Stimulated activated CD4-positive, alpha-beta T cell treated with anti-CD3 and anti-CD28 coated beads, Interleukin-15, amount 100 ng/mL, for 24 hours (primary cell): ENCODE measurements at places on chromosomes 5 and 9.
A peak's percentile ranks its signal among the peaks of the same experiment; 100 is the strongest.

DNA sequence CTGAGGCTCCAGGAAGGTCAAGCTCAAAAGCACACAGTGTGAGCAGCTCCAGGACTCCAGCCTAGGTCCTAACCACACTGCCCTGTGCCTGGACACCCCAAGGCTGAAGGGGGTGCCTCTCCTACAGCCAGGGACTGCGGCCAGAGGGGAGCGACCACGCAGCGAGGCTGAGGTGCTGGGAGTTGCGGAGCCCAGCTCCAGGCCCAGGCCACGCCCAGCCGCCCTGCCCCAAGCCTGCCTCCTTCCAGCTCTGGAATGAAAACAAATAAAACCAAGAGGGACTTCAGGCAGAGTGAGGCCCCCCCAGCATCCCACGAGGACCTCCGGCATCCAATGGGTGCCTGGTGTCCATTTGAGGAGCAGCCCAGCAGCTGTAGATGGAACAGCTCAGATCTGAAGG is 15.2 kb downstream of the VAV2 start:
- DNase-seq, result no peak

- no peak for DNase-seq
Measured at GRCh38 chr5:165906871-165907270, 2384.6 kb upstream of the WWC1 start.

GRCh38 chr5:176536132-176536901 is 885 bp downstream of the RNF44 start:
- DNase-seq, result peak; percentile 86

GRCh38 chr9:135000647-135001245 is 83.0 kb upstream of the FCN1 start:
- DNase-seq, result no peak

DNA sequence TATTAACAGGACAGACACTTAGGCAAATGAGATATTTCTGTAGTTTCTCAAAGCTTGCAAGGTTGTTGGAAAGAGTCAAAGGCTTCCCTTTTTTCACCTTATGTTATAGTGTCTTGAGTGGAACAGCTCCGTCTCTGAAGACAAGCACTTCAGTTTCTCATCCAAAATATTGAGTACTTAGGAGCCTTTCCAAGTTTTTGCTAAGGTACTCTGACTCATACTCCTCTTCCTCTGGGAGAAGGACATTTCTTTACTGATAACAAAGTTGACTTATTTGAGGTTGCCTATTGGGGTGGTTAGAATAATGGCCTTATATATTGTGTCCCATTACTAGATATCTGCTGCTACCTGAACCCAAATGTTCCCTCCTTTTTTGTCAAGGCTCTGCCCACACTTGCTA is 869.6 kb downstream of the MAT2B start:
- DNase-seq, result no peak

DNA sequence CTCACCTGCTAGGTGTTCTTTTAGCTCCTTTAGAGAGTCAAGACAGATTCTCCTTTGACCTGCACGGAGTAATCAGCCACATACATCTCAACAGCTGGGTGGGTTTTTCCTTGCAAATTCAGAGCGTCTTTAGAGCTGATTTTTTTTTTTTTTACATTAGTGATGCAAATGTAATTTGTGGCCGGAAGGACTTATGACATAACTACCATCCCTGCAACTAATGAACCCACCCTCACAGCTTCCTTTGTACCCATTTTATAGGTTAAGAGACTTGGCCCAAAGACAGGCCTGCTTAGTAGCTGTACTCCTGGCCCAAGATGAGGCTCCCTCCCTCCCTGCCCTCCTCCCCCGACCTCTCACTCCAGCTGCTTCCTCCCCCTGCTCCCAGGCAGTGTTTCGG is 69.9 kb upstream of the NIPAL4 start:
- no peak for DNase-seq

GRCh38 chr5:74502479-74502950 is 138.0 kb downstream of the ENC1 start:
- no peak for DNase-seq

- DNase-seq, result no peak
Measured at GRCh38 chr9:128099231-128099931, 28.1 kb downstream of the PTGES2 start.

DNA sequence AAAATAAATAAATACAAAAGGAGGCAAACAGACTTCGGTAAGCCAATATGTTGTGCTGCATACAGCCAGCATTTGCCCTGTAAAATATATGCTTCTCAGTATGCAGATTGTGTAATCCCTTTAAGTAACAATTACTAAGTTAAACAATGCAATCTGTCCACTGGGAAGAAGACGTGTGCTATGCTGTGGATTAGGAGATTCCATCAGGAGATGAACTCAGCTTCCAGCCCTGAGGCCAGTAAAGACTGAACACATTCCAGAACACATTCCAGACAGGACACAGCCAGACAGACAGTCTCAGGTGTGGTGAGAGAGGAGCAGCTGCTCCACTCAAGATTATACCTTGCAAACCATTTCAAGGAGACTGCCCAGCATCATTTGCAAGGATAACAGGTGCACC is 97.8 kb downstream of the MPDZ start:
- DNase-seq, result no peak

DNA sequence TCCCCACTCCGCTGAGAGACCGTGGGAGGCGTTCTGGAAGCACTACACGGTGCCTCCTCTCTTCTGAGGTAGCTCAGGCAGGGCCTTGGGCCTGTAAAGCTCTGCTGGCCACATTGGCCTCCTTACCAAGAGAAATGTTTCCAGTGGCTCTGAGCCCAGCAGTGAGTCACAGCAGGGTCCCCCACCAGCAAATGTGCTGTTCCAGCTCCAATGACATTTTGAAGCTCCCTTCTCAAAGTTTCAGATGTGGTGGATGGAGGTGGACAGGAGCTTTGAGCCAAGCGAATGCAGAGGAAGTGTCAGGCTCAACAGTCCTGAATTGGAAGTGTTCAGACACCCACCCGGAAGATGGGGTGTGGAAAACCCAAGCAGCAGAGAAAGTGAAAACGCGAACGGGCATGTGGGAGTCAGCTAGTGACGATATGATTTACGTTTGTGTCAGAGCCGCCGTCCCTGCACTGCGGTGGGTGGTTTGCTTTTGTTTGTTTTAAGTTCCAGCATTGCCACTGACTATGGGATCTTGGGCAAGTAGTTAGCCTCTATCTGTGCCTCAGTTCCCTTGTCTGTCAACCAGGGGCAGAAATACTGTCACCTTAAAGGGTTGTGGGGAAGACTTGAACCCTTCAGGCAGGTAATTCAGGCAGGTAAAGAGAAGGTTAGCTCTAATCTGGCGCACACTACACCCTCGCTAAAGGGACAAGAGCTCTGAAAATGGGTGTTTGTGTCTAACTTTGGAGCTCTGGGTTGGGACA is 38.2 kb downstream of the C5orf15 start:
- peak; percentile 85 for DNase-seq

- no peak for DNase-seq
Measured at GRCh38 chr5:124801551-124801950, 55.1 kb upstream of the ZNF608 start.

DNA sequence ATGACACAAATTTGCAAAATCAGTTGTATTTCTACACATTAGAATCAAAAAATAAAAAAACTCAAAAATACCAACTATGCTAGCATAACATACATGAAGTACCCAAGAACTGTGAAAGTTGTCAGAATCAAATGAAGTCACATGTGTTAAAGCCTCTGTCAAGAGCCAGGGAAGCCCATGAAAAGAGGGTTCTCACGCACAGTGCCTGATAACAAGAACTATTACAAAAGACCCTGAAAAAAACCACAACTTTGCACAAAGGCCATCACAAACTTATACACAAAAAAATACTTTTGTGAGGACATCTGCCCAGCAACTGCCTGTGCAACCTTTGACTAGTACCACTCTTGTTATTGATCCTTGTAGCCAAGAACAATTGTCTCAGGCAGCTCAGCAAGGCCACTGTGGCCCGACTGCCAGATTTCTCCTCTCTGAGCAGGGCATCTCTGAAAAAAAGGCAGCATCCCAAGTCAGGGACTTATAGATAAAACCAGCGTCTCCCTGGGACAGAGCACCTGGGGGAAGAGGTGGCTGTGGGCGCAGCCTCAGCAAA is 28.9 kb upstream of the HNRNPA0 start:
- no peak for DNase-seq

DNA sequence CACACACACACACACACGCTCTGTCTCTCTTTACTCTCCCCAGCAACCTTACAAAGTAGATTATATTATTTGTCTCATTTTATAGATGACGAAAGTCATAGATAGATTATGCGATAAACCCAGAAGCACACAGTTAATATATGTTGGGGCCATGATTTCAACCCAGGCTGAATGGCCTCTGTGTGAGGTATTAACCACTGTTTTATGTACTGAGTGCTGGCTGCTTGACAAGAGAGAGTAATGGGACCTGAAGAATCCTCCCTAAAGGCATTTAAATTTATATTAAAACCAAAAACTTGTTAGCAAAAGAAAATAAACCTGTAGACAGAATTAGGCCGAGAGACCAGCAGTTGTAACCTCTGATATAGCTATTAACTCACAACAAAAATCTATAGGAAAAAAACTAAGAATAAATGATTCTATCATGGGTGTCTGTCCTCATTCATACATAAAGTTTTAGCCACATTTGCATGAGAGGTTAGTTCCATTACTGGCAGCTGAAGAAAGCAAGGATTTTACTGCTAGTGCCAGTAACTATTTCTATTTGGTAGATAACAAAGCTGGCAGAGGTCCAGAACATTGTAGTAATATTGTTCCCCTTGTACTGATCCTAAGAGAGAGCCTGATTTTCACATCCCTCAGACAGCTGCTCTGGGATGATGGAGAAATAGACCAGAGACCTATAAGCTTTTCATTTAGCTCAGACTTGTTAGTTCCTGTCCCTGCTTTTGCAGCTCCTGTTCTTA is 250.9 kb downstream of the ADGRV1 start:
- DNase-seq, result no peak

DNA sequence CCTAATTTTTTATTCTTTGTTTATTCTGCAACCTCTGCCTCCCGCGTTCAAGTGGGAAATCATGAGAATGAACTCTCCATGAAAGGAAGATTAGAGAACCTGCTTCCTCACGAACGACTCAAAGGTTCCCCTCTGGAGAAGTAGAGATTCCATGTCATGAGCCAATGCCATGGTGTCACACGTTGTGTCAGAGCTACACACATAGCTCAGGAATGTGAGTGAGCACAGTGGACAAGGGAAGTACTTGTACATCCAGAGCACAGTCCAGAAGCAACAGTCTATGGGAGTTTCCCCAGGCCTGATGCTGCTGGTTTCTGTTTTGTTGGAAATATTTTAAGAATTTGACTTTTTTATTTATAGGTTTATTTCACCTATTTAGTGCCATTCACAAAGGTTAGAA is 26.8 kb upstream of the PPP2CA start:
- no peak for DNase-seq

GRCh38 chr5:73605223-73606087 is 20.5 kb upstream of the ARHGEF28 start:
- no peak for DNase-seq

GRCh38 chr9:111431684-111432083 is 52.5 kb downstream of the ECPAS start:
- no peak for DNase-seq

DNA sequence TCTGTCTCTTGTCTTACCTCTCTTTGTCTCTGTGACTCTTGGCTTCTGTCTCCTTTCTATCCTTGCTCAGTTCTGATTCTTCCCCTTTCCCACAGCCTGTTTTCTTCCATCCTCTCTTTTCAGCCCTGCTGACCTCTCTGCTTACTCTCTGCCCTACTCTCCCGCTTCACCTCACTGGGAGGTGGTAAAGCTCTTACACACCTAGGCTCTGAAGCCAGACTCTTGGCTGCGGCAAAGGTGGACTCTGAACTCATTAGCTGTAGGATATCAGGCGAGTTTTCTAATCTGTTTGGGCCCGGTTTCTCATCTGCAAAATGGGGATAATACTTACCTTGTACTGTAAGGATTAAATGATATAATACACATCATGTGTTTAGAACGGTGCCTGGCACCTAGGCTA is 11.1 kb downstream of the PCDH1 start:
- DNase-seq, result no peak

GRCh38 chr5:66958980-66959641 is 237.5 kb downstream of the CD180 start:
- DNase-seq, result no peak

- no peak for DNase-seq
Measured at GRCh38 chr5:16603701-16604100, 13.1 kb downstream of the RETREG1 start.

DNA sequence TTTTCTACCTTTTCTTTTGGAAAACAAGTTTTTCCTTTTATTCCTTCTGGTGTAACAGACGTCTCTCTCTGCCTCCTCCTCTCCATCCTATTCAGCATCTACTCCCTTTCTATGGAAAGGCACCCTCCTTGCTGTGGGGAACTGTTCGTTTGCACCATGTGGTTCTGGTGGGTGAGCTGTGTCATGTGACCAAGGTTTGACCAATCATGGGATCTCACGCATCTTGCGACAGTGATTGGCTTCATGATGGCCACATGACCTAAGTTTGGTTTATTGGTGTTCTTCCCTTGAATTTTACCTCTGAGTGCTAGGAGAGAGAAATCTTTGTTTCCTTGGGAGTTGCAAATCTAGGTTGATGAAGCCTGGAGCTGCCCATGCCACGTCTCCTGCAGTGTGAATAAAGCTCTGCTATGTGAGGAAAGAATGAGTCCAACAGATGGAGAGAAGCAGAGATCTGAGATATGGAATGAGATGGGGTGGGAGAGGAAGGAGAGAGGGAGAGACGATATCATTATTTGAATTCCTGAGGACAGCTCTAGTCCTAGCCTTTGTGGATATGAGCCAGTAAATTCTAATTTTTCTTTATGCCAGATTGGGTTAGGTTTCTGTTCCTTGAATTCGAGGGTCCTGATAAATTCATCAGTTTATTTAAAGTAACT is 178.8 kb upstream of the IL12B start:
- no peak for DNase-seq
